ENCODE measurements at places on chromosomes 12 and 14. TPM values are rescaled to one million over a fixed set of nuclear protein-coding genes. Genes with fewer than 3 reads are reported as not detected.

DNA sequence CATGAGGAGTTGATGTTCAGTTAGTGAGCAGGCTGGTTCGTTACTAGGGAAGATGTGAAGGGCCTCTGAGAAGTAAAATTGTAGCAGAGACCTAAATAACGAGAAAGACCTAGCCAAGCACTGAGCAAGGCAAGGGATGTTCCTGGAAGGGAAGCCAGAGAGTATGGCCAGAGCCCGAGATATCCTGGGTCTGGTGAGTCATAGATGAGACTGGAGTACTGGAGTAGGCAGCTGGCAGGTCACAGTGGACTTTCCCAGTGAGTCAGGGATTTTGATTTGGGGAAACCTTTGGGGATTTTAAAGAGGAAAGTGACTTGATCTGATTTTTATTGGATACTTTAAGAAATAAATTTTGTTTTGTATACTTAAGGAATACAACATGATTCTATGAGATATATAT is 369.0 kb downstream of the DIO2 start:
- DNase-seq: no peak

Gene RASSF9
- polyA plus RNA-seq: 15.3 TPM

Gene ITPR2
- polyA plus RNA-seq: 14.6 TPM

- no peak for DNase-seq
These were observed 23.6 kb downstream of the BCL7A start for GRCh38 chr12:122045262-122045661.

Gene NID2
- 109 TPM for polyA plus RNA-seq

DNA sequence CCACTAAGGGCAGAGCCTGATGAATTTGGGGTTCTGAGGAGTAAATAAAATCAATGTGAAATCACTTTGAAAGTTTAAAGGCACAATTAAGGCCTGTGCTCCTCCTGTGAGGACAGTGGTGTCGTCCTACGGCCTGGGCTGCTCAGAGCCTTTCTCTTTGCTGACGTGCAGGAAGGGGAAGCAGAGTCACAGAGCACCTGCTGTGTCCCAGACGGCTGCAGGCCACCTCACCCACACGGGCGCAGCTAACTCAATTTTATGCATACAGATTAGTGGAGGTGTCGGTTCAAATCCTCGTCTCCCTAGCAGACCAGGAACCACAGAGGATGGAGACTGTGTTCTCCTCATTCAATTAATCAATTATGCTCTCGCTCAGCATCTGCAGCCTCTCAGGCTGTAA is 11.4 kb upstream of the DLK1 start:
- no peak for DNase-seq

Gene SLC38A4
- 29.6 TPM for polyA plus RNA-seq

DNA sequence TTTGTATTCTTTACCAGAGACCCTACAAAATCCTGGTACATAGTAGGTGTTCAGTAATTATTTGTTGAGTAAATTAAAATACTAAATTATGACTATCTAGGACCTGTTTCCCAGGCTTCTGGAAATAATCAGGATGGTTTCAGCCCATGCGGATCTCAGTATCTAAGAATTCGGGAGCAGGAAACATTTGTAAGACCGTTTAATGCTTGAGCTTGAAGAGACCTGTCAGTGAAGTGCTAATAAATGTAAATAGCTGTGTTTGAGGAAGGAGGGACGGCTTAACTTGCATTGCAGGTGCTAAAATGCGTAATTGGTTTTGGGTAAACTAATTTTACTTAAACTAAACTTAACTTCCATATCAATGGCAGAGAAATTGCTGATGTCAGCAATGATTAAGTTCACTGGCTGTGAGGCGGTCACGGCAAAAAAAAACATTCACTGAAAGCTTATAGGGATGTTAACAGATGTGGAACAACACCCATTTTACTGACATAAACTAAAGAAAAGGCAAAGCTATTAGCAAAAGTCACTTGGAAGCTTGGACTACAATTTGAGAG is 28.6 kb upstream of the AEBP2 start:
- DNase-seq: no peak

GRCh38 chr14:63454863-63455622 is 88.1 kb downstream of the PPP2R5E start:
- no peak for DNase-seq

Gene SLC16A7
- 4.1 TPM for polyA plus RNA-seq

Gene RGS6
- 0.74 TPM for polyA plus RNA-seq

GRCh38 chr12:121632069-121632970 is 6.0 kb downstream of the ORAI1 start:
- no peak for DNase-seq

Gene SCNN1A
- 70.4 TPM for polyA plus RNA-seq

- DNase-seq: no peak
These were observed 177.1 kb upstream of the SLC38A2 start for GRCh38 chr12:46549527-46550265.

- no peak for DNase-seq
These were observed 76.7 kb downstream of the PIWIL1 start for GRCh38 chr12:130414381-130414780.

Gene ADGRD1
- polyA plus RNA-seq: 15.5 TPM

Gene DLGAP5
- polyA plus RNA-seq: 30.4 TPM

DNA sequence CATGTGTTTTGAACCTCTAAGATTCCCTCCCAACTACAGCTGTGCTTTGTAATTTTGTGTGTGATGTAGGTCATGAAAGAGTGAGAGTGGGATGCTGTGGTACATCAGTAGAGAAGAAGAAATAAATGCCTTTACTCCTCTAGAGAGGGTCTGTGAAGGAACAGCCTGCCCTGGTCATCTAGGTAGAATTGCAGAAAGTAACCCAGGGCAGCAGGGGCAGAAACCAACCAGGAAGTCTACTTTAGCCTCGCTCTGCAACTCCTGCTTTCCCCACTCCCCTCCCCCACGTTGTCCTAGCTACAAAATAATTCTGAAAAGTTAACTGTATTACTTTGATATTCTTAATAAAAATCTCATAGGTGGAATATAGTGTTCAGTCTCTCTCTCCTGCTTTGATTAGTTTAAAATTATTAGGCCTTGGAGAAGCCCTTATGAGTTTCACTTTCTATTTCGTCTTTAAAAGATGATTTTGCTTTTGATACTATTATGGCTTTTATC is 7.5 kb downstream of the TBK1 start:
- no peak for DNase-seq

- DNase-seq: no peak
These were observed 2.1 kb upstream of the CD9 start for GRCh38 chr12:6198051-6198450.

GRCh38 chr14:104393898-104394381 is 185.6 kb upstream of the C14orf180 start:
- DNase-seq: no peak

Gene TSPAN11
- polyA plus RNA-seq: 5.0 TPM

DNA sequence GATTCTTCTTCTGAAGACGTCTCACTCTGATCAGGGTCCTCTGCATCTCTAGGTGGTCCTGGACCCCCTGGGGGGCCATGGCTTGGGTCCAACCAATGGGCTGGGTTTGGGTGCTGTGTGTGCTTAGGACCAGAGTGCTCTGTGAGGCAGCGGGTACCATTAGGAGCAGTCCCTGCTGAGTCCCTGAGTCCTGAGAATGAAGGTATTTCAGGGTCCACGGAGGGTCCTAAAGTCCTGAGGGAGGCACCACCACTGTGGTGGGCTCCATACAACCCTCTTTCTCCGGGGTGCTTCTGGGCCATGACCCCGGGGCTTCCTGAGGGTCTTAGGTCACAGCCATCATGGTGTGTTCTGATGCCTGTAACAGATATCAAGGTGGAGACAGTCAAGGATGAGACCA is 1.0 kb downstream of the DNAJC14 start:
- DNase-seq: no peak

Gene KLRC2
- not detected for polyA plus RNA-seq

Gene KLHDC1
- 6.5 TPM for polyA plus RNA-seq
